T-cell (primary cell): ENCODE measurements at places on chromosomes 12 and 14.

DNA sequence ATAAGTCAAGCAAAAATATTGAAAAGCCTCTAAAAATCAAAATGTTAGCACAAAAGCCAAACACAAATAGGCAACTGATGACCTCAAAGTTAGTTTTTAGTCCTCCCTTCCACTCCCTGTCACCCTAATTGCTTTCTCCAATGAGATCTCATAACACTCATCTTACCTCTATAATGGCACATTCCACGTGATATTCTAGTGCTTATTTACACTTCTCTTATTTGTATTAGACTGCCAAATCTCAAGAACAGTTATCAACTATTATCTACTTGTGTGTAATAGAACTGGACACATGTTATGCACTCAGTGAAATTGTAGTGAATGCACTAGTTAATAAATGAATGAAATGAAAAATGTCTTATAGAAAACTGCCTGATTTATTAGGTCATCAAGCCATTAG, 55.5 kb upstream of the AVPR1A start:
- no peak for DNase-seq

DNA sequence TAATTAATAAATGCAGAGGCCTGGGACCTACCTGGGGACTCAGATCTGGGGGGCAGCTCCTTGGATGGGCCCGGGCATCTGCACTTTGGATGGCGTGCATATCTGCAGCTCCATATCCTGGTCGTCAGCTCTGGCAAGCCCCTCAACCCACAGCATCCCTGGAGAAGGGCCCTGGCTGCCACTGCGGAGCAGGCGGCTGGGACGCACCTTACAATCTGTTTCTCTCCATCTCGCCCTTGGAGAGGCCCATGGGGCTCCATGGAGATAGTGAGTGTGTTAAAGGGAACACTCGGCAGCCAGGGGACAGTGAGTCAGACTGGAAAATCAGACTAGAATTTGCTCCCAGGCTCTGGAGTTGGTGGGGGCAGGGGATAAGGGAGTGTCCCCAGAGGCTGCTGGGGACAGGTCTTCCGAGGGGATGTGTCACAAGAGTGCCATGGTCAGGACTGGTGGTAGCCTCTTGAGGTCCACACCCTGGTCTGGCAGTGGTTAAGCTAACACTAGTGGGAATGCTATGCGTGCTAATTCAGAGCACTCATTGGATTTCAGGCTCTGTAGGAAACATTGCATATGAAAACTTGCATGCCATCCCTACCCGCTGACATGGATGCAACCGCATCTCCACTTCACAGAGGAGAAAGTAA, 21.5 kb downstream of the RFLNA start:
- DNase-seq = no peak

DNA sequence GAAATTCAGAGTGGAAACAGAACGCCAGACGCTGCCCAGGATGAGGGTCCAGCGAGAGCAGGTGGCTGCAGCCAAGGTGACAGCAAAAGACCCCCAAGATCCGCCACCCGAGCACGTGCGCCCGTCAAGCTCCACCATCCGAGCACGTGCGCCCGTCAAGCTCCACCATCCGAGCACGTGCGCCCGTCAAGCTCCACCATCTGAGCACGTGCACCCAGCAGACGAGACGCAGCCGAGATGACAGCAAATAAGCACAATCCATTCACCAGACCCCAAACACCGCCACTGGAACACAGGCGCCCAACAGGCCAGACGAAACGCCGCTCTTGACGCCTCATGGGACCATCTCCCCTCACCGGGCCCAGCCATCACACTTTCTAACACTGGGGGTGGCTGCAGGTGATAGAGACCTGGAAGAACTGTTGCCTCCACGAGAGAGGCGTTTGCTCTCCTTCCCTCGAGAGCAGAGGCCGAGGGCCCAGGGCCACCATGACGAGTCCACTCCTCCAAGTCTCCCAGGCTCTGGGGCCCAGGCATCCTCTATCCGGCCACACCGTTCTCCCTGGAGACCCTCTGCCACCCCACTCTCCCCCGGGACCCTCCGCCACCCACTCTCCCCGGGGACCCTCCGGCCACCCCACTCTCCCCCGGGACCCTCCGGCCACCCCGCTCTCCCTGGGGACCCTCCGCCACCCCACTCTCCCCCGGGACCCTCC, 62.1 kb upstream of the GALNT9 start:
- DNase-seq = no peak

- peak; percentile 20 for DNase-seq
These were observed 20.5 kb downstream of the CBX5 start for GRCh38 chr12:54259194-54260011.

- DNase-seq = no peak
These were observed 9.0 kb downstream of the BMP4 start for GRCh38 chr14:53947452-53948204.

GRCh38 chr12:48542300-48542928, 17.0 kb downstream of the OR8S1 start:
- no peak for DNase-seq
